ENCODE measurements at places on chromosomes 5 and 9.

DNA sequence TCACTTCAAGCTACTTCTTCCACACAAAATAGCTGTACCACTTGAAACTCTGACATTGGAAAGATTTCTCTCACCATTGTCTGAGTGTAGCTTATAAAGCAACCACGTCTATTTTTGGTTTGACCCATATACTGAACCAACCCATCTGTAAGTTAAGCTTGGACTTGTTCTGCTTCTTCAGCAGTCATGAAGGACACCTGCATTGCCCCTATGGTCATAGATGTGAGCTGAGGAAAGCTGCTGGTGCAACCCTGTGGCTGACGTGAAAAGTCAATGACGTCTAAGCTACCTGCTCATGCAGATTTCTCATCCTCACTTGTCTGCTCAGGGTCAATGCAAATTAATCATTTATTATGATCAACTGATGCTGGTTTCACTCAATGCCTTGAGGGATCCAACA is 417.4 kb downstream of the CETN3 start:
- H3K36me3 ChIP-seq, result no peaks in the 10 kb centered on the region
- H3K27ac ChIP-seq, result no peak overlapping the region
- H3K4me3 ChIP-seq, result no peak overlapping the region
- no peaks in the 10 kb centered on the region for H3K4me1 ChIP-seq

GRCh38 chr9:121281614-121282276 is 13.8 kb downstream of the GSN start:
- peaks cover 11% of the 10 kb centered on the region for H3K4me1 ChIP-seq
- no peaks in the 10 kb centered on the region for H3K36me3 ChIP-seq
- peak; percentile 34 for DNase-seq
- H3K4me3 ChIP-seq, result no peak overlapping the region
- H3K27me3 ChIP-seq, result no peaks in the 10 kb centered on the region
- H3K27ac ChIP-seq, result no peak overlapping the region

DNA sequence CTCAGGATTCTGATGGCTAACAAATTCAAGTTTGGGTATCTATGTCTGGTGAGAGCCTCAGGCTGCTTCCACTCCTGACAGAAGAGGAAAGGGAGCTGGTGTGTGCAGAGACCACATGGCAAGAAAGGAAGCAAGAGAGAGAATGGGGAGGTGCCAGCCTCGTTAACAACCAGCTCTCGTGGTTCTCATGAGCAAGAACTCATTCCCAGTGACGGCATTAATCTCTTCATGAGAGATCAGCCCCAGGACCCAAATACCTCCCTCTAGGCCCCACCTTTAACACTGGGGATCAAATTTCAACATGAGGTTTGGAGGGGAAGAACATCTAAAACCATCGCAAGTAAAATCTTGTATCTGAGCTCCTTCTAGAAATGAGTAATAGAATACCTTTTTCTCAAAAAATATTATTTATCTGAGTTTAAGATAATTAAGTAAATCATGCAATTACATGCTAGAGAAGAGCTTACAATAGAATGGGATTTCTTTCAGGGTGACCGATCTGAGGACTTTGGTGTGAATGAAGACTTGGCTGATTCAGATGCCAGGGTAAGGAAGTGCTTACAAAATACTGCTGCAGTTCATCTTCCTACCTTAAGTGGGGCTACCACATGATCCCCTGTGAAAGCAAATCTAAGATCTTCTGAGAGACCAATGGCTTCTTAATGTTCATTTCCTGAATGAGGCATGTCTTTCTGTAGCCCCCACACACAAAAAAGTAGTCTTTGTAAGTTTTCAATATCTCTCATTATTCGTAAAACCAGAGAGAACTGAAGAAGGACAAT is 11.5 kb downstream of the ANXA1 start:
- no peaks in the 10 kb centered on the region for H3K27me3 ChIP-seq
- peaks cover 52% of the 10 kb centered on the region for H3K36me3 ChIP-seq
- peak; percentile 31 for DNase-seq
- H3K27ac ChIP-seq, result peak overlapping the region; percentile 85
- H3K4me3 ChIP-seq, result peak overlapping the region; percentile 20

DNA sequence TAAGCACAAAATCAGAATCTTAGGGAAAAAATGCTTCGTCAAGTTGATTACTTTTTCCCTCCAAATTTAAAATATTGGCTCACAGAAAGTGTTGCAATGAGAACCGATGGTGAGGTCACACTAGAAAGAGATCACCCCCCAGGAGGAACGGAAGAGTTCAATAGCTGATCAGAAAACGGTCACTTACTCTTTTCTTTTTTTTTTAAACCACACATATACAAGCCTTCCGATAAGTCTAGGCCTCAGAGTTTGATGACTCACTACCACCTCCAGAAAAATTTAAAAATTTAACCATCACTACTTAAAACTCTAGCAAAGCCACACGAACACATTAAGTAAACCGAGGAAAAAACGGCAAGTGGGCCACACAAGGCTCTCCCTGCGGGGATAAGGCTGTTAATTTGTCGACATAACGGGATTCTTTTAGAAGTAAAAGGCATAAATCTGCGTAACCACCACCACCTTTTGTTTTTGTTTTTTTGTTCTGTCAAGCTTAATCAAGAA is 1.2 kb downstream of the SURF4 start:
- H3K4me3 ChIP-seq, result peak overlapping the region; percentile 97
- peak; percentile 47 for DNase-seq
- H3K4me1 ChIP-seq, result peaks cover 48% of the 10 kb centered on the region
- H3K36me3 ChIP-seq, result peaks cover 48% of the 10 kb centered on the region

GRCh38 chr5:169785771-169786618 is 148.9 kb downstream of the DOCK2 start:
- H3K27me3 ChIP-seq, result no peaks in the 10 kb centered on the region
- no peak overlapping the region for H3K27ac ChIP-seq
- no peak for DNase-seq
- no peak overlapping the region for H3K4me3 ChIP-seq
- H3K4me1 ChIP-seq, result no peaks in the 10 kb centered on the region
- peaks cover 23% of the 10 kb centered on the region for H3K36me3 ChIP-seq

DNA sequence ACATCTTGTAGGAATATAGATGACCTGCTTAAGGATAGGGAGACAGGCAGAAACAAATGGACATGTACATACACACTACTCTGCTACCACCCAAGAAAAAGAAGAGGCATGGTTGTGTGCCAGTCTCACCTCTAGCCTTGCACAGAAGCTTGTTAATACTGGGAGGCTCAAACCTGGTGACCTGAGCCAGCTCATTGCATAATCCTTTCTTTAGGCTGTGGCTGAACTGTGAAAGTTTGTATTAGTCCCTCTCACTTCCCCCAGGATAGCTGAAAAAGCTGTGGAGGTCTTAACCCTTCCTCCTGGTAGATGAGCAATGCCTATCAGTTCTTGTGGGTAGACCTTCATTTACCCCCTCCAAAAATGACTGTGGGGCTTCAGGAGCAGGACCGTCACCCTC is 28.7 kb downstream of the TPD52L3 start:
- no peak overlapping the region for H3K4me3 ChIP-seq
- H3K36me3 ChIP-seq, result no peaks in the 10 kb centered on the region
- H3K27ac ChIP-seq, result no peak overlapping the region
- no peak for DNase-seq
